ENCODE measurements at places on chromosomes 7 and 10. TPM values are rescaled to one million over a fixed set of nuclear protein-coding genes. Genes with fewer than 3 reads are reported as not detected.

DNA sequence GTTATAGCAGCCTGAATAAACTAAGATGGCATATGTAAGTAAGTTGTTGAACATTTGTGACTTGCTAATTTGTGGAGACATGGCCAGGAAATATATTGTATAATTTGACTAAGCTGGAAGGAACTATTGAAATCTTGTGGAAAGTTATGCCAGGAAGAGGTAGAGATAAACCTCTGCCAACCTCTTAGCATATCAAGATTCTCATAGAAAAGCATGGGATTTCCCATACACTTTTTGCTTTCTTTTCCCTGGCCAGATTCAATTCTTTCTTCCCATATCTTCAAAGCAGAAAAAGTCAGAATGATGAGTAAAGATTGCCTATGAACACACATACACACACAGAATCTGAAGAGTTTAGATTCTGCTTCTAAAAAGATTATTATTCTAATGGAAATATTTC, 216.2 kb downstream of the SEMA3D start:
- DNase-seq, result no peak

- peak; percentile 91 for DNase-seq
Measured at GRCh38 chr10:7797582-7797981, 9.6 kb downstream of the ATP5F1C start.

DNA sequence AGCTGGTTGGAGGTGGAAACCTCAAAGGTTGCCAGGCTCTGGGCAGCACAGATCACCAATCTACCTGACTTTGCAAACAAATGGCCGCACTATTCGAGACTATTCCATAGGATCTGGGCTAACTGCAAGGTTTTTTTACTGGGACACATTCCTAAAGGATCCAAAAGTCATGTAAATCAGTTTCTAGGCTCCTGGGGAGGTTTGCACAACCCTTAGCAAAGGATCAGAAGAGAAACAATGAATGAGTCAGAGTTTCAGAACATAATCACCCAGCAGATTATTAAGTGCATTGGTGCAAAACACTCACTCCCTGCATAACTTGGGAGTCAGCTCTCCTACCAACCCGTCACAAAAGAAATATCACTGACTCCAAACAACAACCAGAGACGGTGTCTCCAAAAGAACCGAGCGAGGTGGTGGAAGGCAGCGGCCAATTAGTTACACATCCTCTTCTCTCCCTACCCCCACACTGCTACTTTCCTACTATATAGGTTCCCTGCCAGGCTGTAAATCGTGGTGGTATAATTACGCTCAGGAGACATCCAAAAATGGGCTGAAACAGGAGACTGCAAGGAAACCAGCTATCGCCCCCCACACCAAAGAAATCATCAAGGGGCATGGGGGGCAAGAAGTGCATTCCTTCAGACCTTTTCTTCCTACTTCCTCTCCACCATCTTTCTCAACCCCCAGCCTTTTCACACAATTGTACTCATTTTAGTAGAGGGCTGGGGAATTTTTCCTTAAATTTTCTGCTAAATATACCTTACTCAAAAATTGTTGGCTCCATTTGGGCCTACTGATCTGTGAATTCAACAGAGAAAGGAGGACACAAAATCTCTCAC, 3.2 kb downstream of the UBE2H start:
- DNase-seq, result peak; percentile 82

GRCh38 chr10:21041763-21042458, 144.8 kb upstream of the NEBL start:
- no peak for DNase-seq

DNA sequence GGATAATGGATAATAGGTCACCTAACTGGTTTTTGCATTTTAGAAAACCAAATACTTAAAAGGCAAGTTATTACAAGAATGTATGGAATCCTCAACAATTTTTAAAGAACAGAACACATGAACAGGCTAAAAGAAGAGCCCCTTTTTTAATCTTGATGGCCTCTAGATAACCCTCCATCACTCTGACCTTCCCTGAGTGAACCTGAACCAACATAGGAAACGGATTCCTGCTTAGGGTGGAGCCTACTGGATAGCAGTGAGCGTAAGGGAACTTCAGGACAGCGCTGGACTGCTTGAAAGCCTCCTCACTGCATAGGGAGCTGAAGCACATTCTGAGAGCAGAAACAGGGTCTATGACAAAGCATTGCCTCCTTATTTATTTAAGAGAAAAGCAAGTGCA, 20.5 kb downstream of the TRPV5 start:
- no peak for DNase-seq

DNA sequence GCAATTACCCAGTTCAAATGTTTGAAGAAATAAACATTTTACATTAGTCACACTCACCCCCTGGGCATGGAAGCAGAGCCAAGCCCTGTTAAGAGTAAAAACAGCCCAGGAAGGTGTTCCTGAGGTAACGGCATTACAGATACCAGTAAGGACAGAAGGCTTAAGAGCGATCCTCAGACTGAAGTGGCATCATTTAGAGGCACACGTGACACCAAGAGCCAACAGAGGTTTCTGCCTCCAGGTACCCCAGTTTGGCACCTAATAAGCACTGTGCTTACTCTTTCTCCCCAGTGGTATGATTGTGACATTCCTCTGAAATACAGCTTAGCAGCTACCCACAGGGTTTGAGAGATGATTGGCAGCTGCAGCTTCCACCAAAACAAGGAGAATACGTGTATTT, 17.2 kb downstream of the MMS19 start:
- DNase-seq, result no peak

UPK3B gene
- not detected for total RNA-seq

SLC39A12 gene
- total RNA-seq, result not detected

AMZ1 gene
- not detected for total RNA-seq
